ENCODE measurements at places on chromosomes 1 and 21. TPM values are rescaled to one million over a fixed set of nuclear protein-coding genes. Genes with fewer than 3 reads are reported as not detected.

GRCh38 chr1:163141556-163141955 lies 61.2 kb downstream of the RGS5 start:
- H3K4me3 ChIP-seq: no peak overlapping the region
- DNase-seq: no peak
- no peaks in the 10 kb centered on the region for H3K4me1 ChIP-seq
- H3K27ac ChIP-seq: no peak overlapping the region
- no peaks in the 10 kb centered on the region for H3K27me3 ChIP-seq
- no peaks in the 10 kb centered on the region for H3K36me3 ChIP-seq

GRCh38 chr1:2930913-2931723 lies 90.1 kb upstream of the ACTRT2 start:
- no peak overlapping the region for H3K27ac ChIP-seq
- H3K27me3 ChIP-seq: no peaks in the 10 kb centered on the region
- no peaks in the 10 kb centered on the region for H3K4me1 ChIP-seq
- DNase-seq: no peak
- no peaks in the 10 kb centered on the region for H3K36me3 ChIP-seq
- H3K4me3 ChIP-seq: no peak overlapping the region

GRCh38 chr1:240824238-240824637 lies 212.3 kb upstream of the GREM2 start:
- no peaks in the 10 kb centered on the region for H3K27me3 ChIP-seq
- H3K4me1 ChIP-seq: no peaks in the 10 kb centered on the region
- no peak for DNase-seq
- H3K27ac ChIP-seq: no peak overlapping the region
- no peak overlapping the region for H3K4me3 ChIP-seq

Gene ENAH
- not detected for total RNA-seq

Gene KCND3
- total RNA-seq: not detected

Gene AQP10
- not detected for total RNA-seq

Data from naive thymus-derived CD4-positive, alpha-beta T cell (primary cell).